IPS-NIHi11 (cell line): ENCODE measurements at places on chromosomes 11 and 22.

- no peak for DNase-seq
Observed at GRCh38 chr11:78708388-78708787, 133.7 kb upstream of the NARS2 start.

GRCh38 chr11:134250675-134251074 is 2.5 kb downstream of the THYN1 start:
- DNase-seq: no peak

- DNase-seq: peak; percentile 4
Observed at GRCh38 chr11:111871693-111872161, 346 bp upstream of the ALG9 start.

DNA sequence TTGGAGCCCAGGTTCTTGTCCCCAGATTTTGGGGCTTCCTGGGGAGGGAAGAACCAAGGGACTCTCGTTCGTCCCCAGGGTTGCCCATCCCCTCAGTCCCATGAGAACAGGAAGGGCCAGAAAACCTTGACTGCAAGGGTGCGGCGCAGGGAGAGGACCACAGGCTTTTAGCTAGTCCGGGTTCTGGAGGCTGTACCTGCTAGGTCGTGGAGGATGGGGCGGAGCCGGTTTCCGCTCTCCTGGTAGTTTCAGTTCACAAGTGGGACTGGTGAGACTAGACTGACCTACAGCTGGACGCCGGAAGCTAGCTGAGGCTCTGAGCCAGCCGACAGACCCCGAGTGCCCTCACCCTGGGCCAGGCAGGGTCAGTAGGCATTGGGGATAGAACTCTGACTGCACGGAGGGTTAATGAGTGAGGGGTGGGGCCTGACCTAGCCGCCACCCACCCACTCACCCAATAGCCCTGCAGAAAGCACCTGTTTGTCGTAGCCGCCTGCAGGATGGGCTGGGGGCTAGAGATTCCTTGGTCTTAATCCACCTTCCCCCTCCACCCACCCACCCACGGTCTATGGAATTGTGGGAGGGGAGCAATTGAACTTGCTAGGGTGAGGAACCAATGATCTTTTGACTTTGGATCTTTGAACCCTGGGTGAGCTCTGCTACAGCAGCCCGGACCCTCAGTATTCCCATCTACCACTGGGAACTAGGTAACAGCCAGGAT is 1.5 kb downstream of the MAFF start:
- DNase-seq: peak; percentile 73

GRCh38 chr11:91872243-91872642 is 352.4 kb upstream of the FAT3 start:
- DNase-seq: no peak

GRCh38 chr11:64892411-64892831 is 14.0 kb upstream of the EHD1 start:
- DNase-seq: no peak

DNA sequence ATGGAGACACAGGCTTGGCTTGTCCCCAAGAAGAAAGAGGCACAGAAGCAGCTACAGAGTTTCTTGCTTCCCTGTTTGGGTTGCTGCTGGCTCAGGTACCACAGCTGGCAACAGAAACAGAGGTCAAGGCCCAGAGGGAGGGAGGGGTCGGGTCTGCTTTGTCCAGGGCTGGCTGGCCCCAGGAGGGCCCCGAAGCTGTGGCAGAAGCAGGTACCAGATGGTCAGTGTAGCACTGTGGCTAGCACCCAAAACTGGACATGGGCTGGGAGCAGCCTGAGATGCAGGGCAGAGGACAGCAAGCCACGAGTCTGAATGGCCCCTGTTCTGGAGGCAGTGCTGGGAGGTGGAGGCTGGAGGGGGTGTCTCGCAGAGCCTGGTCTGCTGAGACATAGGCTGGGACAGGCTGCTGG is 52.3 kb upstream of the CCDC188 start:
- DNase-seq: no peak

DNA sequence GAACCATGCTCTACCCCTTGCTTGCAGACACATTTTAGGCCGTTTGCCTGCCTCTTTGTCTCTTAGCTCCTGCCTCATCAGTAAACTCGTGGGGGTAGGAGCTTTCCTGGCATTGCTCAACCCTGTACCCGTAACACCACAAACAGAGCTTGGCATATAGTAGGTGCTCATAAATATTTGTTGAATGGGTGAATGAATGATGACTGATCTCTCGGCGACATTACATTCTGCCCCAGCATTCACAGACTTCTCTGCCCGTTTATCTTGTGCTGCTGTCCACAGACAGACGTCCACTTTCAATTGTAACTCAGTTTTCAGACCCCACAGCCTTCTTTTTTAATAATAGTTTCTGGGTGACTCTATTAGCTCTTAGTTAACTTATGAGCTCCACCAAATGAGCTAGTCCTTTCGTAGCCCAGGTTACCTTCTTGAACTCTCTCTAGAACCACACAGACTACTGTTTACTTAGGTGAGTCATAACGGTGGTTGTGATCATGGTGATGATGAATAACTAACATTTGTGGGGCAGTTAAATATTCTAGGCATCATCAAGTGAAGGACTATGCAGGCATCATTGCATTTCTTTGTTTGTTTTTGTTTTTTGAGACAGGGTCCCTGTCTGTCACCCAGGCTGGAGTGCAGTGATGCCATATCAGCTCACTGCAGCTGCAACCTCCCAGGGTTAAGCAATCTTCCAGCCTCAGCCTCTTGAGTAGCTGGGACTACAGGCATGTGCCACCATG is 188.4 kb downstream of the ADAMTS15 start:
- no peak for DNase-seq

- DNase-seq: no peak
Observed at GRCh38 chr11:34850334-34850733, 65.8 kb downstream of the APIP start.
